Pancreas (tissue), 10 donors: ENCODE measurements at places on chromosomes 16 and 17. TPM values are rescaled to one million over a fixed set of nuclear protein-coding genes. Genes with fewer than 3 reads are reported as not detected.

- no peak for DNase-seq
- no peaks in the 10 kb centered on the region for H3K4me1 ChIP-seq
- no peak overlapping the region for H3K27ac ChIP-seq
- no peaks in the 10 kb centered on the region for H3K27me3 ChIP-seq
- H3K4me3 ChIP-seq: no peak overlapping the region
Measured at GRCh38 chr16:57892041-57892440, 78.9 kb downstream of the CNGB1 start.

- H3K4me3 ChIP-seq: no peak overlapping the region
- DNase-seq: no peak
- H3K36me3 ChIP-seq: peaks cover 6% of the 10 kb centered on the region
- H3K4me1 ChIP-seq: no peaks in the 10 kb centered on the region
- H3K27ac ChIP-seq: no peak overlapping the region
Measured at GRCh38 chr16:84484579-84485254, 19.7 kb downstream of the MEAK7 start.

GRCh38 chr16:11476676-11477075 is 110.0 kb downstream of the LITAF start:
- H3K27ac ChIP-seq: no peak overlapping the region
- H3K4me1 ChIP-seq: peaks cover 8% of the 10 kb centered on the region
- H3K4me3 ChIP-seq: no peak overlapping the region

GRCh38 chr16:78639775-78640174 is 540.3 kb downstream of the WWOX start:
- no peak for DNase-seq
- H3K27ac ChIP-seq: no peak overlapping the region
- H3K4me1 ChIP-seq: no peaks in the 10 kb centered on the region
- no peaks in the 10 kb centered on the region for H3K36me3 ChIP-seq
- no peak overlapping the region for H3K4me3 ChIP-seq

- no peaks in the 10 kb centered on the region for H3K27me3 ChIP-seq
- H3K4me1 ChIP-seq: no peaks in the 10 kb centered on the region
- H3K27ac ChIP-seq: no peak overlapping the region
Measured at GRCh38 chr17:13355054-13355453, 246.7 kb downstream of the HS3ST3A1 start.

DNA sequence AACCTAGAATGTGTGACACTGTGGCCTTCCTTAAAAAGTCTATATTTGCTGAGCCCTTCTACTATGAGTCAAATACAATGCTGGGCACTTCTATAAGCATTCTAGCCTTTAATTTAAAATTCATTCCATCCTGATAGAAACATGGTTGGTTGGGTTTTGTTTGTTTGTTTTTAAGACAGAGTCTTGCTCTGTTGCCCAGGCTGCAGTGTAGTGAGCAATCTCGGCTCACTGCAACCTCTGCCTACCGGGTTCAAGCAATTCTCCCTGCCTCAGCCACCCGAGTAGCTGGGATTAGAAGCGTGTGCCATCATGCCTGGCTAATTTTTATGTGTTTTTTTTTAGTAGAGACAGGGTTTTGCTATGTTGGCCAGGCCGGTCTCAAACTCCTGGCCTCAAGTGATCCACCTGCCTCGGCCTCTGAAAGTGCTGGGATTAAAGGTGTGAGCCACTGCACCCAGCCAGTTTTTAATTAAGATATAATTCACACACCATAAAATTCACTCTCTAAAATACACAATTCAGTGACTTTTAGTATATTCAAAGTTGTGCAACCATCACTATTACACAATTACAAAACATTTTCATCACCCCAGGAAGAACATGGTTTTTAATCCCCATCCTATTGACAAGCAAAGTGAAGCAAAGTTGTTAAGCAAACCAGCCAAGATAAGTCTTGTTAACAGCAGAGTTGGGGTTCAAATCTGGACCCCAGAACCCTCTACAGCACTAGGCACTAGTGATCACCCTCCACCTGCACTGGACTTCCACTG is 42.8 kb downstream of the CMTM4 start:
- no peak overlapping the region for H3K4me3 ChIP-seq
- no peak overlapping the region for H3K27ac ChIP-seq
- H3K27me3 ChIP-seq: no peaks in the 10 kb centered on the region
- no peak for DNase-seq
- no peaks in the 10 kb centered on the region for H3K4me1 ChIP-seq
- H3K36me3 ChIP-seq: no peaks in the 10 kb centered on the region

- peak; percentile 61 for DNase-seq
- no peaks in the 10 kb centered on the region for H3K36me3 ChIP-seq
- no peaks in the 10 kb centered on the region for H3K27me3 ChIP-seq
- no peak overlapping the region for H3K4me3 ChIP-seq
Measured at GRCh38 chr16:585351-585750, 4.5 kb upstream of the RAB40C start.

DNA sequence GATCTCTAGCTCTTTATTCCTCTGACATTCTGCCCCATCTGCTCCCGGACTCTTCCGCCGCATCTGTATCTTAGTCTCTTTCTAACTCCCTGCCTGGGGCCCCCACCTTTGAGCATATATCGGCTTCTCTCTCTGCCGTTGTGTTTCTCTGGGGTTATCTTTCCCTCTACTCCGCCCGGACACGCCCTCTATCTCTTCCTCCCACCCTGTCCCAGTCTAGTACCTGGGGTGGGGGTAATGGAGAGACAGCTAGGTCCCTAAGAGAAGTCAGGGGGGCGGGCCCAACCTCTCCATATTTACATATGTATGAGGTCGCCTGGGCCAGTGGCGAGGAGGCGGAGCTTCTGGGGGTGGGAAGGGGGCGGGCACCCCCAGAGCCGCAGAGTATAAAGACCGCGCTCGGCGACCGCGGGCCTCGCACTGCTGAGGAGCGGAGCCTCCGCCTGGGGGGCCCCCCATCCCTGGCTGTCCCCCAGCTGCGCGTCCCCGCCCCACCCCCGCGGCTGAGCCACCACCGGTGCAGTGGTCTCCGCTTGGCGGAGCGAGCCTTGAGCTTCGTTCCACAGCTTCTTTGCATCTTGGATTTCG is at the start of gene ATP1B2:
Gene ATP1B2, plus strand, starts transcription at position 418 of the 588 bp plus-strand sequence. CDS start 593 bp downstream, outside the sequence.
- H3K36me3 ChIP-seq: no peaks in the 10 kb centered on the region
- H3K4me1 ChIP-seq: peaks cover 4% of the 10 kb centered on the region
- H3K4me3 ChIP-seq: peak within 1 kb of the TSS; percentile 40
- H3K27ac ChIP-seq: no peak within 1 kb of the TSS
- no peaks in the 10 kb centered on the region for H3K27me3 ChIP-seq
- DNase-seq: peak; percentile 60

DNA sequence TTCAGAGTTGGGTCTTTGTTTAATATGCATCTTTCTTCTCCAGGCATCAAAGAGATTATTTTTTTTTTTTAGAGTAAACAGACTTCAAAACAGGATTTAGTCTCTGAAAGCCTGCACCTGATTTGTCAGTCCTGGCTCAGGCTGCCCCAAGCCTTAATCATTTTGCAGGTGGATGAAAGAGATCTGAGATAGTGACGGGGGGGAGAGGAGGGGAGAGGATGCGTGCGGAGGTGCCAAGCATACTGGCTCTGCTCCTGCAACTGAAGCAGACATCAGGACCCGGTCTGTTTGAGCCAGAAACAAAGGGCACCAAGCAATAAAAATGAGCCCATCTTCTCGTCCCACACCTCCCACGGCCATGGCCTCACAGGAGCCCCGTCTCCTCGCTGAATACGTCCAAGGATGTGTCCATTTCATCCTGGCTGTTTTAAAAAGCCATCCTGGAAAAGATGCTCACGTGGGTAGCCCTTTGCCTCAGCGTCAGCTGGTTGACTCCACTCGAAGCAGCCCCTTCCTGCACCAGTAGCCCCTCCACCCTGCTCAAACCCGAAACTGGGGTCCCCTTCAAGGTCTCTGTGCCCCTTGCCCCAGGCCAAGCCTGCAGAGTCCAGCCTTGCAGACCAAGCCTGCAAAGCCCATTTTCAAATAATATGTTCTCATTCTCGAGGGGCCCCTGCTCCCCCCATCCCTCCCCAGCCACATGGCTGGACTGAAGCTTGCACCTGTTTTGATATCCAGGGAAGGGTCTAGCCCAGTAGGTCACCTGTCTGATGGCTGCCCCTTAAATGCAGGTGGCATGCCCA is 84.8 kb upstream of the TNRC6C start:
- H3K27me3 ChIP-seq: no peaks in the 10 kb centered on the region
- no peaks in the 10 kb centered on the region for H3K4me1 ChIP-seq
- H3K36me3 ChIP-seq: no peaks in the 10 kb centered on the region

DNA sequence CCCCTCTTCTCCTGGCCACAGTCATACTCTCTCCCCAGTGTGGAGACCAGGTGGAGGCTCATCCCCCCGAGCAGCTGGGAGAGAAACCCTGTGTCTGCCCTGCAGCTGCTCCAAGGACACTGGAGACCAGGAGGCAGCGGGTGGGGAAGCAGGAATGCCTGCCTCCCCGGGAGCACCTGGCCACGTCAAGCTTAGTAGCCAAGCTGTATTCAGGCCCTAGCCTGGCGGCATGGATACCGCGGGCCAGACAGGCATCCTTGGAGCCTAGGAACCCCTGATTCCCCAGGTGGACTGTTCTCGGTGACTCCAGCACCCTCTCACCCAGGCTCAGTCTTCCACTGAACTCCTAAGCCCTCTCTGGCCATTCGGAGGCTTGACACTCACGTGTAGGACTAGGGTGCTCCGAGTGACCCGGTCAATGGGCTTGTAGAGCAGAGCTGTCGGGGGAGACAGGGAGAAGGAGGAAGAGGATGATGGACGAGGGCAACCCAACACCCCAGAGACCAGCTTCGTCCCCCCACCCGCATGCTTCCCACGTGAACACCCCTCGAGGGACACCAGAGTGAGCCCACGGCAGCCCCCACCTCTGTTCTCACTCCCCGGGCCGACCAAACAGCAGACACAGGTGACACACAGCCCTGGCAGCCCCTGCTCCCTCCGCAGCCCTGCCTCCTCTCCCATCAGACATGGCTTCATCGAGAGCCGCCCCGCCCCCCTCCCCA is 76.5 kb downstream of the TIMM22 start:
- no peak overlapping the region for H3K27ac ChIP-seq
- no peaks in the 10 kb centered on the region for H3K27me3 ChIP-seq
- no peaks in the 10 kb centered on the region for H3K4me1 ChIP-seq
- H3K36me3 ChIP-seq: no peaks in the 10 kb centered on the region
- no peak for DNase-seq

DNA sequence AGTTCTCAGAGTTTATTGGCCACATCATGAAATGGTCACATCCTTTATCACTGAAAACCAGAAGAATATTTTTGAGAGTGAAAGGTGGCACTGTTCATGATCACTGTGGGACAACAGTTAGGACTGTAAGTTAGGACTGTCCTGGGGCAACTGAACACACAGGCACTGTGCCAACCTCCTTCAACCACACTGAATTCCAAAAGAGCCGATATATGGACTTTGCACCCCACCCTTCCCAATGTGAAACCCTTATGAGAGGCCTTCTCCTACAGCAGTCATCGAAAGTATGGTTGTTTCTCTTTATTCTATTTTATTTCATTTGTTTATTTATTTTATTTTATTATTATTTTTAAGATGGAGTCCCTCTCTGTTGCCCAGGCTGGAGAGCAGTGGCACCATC is 353.5 kb downstream of the TOX3 start:
- no peaks in the 10 kb centered on the region for H3K4me1 ChIP-seq
- H3K27me3 ChIP-seq: no peaks in the 10 kb centered on the region
- no peak overlapping the region for H3K4me3 ChIP-seq
- H3K27ac ChIP-seq: no peak overlapping the region
- DNase-seq: no peak

DNA sequence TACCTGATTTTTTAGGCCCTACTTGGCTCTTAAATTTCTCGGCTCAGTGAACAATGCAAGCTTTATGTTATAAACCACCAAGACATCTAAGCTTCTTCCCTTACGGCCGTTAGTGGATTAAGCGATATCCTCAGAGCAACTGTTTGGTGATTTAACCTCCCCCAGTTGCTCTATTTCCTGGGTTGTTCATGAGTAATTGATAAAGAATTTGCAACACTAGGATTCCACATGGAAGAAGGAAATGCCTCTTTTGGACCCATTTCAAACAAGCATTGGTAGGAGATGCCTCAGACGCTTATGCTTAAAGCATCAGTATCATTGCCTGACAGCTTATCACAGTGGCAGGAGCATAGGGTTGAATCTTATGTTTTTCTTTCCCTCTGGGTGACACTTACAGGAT is 65.3 kb downstream of the RBFOX1 start:
- no peaks in the 10 kb centered on the region for H3K36me3 ChIP-seq
- H3K4me1 ChIP-seq: no peaks in the 10 kb centered on the region
- H3K27ac ChIP-seq: no peak overlapping the region

DNA sequence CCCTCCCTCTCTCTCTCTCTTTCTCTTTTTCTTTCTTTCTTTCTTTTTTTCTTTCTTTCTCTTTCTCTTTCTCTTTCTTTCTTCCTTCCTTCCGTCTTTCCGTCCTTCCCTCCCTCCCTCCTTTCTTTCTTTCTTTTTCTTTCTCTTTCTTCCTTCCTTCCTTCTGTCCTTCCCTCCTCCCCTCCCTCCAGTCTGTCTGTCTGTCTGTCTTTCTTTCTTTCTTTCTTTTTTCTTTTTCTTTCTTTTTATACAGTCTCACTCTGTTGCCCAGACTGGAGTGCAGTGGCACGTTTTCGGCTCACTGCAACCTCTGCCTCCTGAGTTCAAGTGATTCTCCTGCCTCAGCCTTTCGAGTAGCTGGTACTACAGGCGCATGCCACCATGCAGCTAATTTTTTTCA is 14.4 kb downstream of the CA4 start:
- no peak for DNase-seq
- H3K27ac ChIP-seq: no peak overlapping the region
- peaks cover 12% of the 10 kb centered on the region for H3K4me1 ChIP-seq
- H3K4me3 ChIP-seq: no peak overlapping the region

- H3K4me3 ChIP-seq: no peak overlapping the region
- no peak overlapping the region for H3K27ac ChIP-seq
- no peaks in the 10 kb centered on the region for H3K4me1 ChIP-seq
- no peaks in the 10 kb centered on the region for H3K36me3 ChIP-seq
Measured at GRCh38 chr17:41528959-41529353, 848 bp upstream of the KRT19 start.

GRCh38 chr17:50668025-50668837 is 33.5 kb downstream of the ABCC3 start:
- no peaks in the 10 kb centered on the region for H3K36me3 ChIP-seq
- no peak overlapping the region for H3K27ac ChIP-seq
- no peaks in the 10 kb centered on the region for H3K4me1 ChIP-seq
- H3K27me3 ChIP-seq: no peaks in the 10 kb centered on the region
- DNase-seq: no peak

- DNase-seq: no peak
- no peaks in the 10 kb centered on the region for H3K4me1 ChIP-seq
- no peak overlapping the region for H3K27ac ChIP-seq
- no peaks in the 10 kb centered on the region for H3K27me3 ChIP-seq
- H3K4me3 ChIP-seq: no peak overlapping the region
Measured at GRCh38 chr16:74046524-74046923, 250.1 kb upstream of the PSMD7 start.

The HOXB9 gene
- not detected for total RNA-seq

The HS3ST2 gene
- 0.13 TPM for total RNA-seq

The EFCAB5 gene
- total RNA-seq: 0.38 TPM

The SCIMP gene
- total RNA-seq: 4.4 TPM

The C16orf82 gene
- total RNA-seq: not detected

The CTF1 gene
- total RNA-seq: 2.0 TPM

The UTS2R gene
- not detected for total RNA-seq

The TNFRSF17 gene
- not detected for total RNA-seq

The PRCD gene
- 3.0 TPM for total RNA-seq

The KCNJ18 gene
- not detected for total RNA-seq

The DYNLRB2 gene
- not detected for total RNA-seq
